Prostate gland (tissue), 2 donors: ENCODE measurements at places on chromosomes 2 and 18. TPM values are rescaled to one million over a fixed set of nuclear protein-coding genes. Genes with fewer than 3 reads are reported as not detected.

GRCh38 chr2:177075254-177075653 lies 137.3 kb upstream of the HNRNPA3 start:
- no peak overlapping the region for H3K27ac ChIP-seq
- no peak overlapping the region for H3K4me3 ChIP-seq
- H3K36me3 ChIP-seq: no peaks in the 10 kb centered on the region
- DNase-seq: no peak
- H3K4me1 ChIP-seq: no peaks in the 10 kb centered on the region

Gene AFTPH
- total RNA-seq: 68.1 TPM

GRCh38 chr2:215880970-215881369 lies 132.4 kb downstream of the MREG start:
- no peak for DNase-seq
- no peaks in the 10 kb centered on the region for H3K27me3 ChIP-seq
- no peak overlapping the region for H3K4me3 ChIP-seq
- H3K4me1 ChIP-seq: no peaks in the 10 kb centered on the region
- no peaks in the 10 kb centered on the region for H3K36me3 ChIP-seq

- H3K36me3 ChIP-seq: no peaks in the 10 kb centered on the region
- no peaks in the 10 kb centered on the region for H3K27me3 ChIP-seq
- no peak for DNase-seq
- H3K4me1 ChIP-seq: no peaks in the 10 kb centered on the region
- H3K4me3 ChIP-seq: no peak overlapping the region
These were observed 116.5 kb upstream of the LYPD6 start for GRCh38 chr2:149213764-149214493.

- no peak overlapping the region for H3K27ac ChIP-seq
- no peaks in the 10 kb centered on the region for H3K36me3 ChIP-seq
- H3K4me1 ChIP-seq: no peaks in the 10 kb centered on the region
- DNase-seq: no peak
These were observed 131.4 kb downstream of the TRABD2A start for GRCh38 chr2:84749442-84749841.

DNA sequence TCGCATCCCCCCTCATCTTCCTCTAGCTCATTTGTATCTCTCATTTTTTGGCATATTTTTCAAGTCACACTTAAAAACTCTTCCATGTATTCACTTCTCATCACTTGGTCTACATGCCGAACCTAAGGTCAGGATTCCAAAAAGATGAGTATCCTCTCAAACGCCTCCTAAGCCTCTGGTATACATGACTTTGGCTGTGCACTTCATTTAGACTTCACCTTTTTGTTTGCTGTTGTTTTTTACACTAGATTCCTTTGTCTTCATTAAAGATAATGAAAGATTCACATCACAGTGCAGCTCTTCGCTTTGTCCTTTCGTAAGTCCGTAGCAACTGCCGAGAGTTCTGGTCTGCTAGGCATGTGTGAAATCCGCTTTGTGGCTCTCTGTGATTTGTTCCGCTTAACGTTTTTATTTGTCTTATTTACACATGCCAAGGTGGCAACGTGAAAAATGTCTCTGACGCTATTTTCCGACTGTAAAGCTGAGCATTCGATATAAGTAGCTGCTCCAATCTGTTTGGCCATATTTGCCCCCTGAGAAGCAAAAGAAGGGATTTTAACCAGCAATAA lies 17.7 kb downstream of the RND3 start:
- no peaks in the 10 kb centered on the region for H3K4me1 ChIP-seq
- H3K27me3 ChIP-seq: no peaks in the 10 kb centered on the region
- DNase-seq: no peak
- no peak overlapping the region for H3K27ac ChIP-seq
- no peaks in the 10 kb centered on the region for H3K36me3 ChIP-seq

DNA sequence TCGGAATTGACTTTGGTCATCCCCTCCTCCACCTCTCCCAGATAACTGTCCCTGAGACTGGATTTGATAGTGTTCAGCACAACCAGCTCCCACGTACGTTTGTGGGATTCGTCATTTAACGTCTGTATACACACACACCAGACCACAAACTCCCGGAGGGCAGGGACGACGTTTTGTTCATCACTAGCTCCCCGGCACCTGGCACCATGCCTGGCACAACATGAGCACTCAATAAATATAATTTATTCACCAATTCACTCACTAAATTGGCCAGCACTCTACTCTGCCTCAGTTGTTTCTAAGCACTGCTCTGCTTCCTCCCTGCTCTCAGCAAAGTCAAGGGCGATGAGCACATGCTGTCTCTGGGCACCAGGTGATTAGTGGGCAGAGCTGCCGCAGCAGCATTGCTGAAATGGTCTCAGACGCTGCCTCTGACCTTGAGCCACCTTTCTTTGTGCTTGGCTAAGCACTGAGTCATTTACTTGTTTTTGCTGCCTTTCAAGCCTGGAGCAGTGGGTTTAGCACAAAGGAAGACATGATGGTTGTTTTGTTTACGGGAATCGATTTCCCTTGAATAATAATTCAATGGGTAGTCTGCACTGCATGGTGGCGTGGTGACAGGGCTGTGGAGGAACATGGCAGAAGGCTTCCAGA lies 19.3 kb upstream of the LOXHD1 start:
- no peaks in the 10 kb centered on the region for H3K4me1 ChIP-seq
- no peaks in the 10 kb centered on the region for H3K36me3 ChIP-seq
- no peak for DNase-seq
- no peak overlapping the region for H3K27ac ChIP-seq

- no peaks in the 10 kb centered on the region for H3K4me1 ChIP-seq
- no peak for DNase-seq
- no peaks in the 10 kb centered on the region for H3K27me3 ChIP-seq
- no peaks in the 10 kb centered on the region for H3K36me3 ChIP-seq
These were observed 114.8 kb downstream of the CCBE1 start for GRCh38 chr18:59582395-59582794.

Gene DSC3
- 13.5 TPM for total RNA-seq

DNA sequence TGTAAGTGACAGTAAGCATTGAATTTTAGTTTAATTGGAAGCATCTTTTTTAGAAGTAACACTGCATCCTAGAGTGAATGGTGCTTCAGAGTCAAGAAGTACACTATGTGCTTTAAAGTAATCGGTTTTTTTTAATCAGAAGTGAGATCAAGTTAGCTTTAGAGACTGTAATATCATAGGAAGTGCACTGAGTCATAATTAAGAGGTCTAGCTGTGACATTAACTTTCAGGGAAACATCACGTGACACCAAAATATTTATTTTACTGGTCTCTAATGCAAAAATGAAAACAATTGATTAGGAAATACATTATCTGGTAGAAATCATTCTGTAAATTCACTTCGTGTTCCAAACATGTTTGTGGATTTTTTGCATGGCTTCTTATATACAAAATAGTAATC lies 55.3 kb upstream of the KYNU start:
- no peaks in the 10 kb centered on the region for H3K27me3 ChIP-seq
- H3K27ac ChIP-seq: no peak overlapping the region
- no peak for DNase-seq
- H3K4me3 ChIP-seq: no peak overlapping the region
- H3K4me1 ChIP-seq: no peaks in the 10 kb centered on the region

Gene SERPINB12
- not detected for total RNA-seq

DNA sequence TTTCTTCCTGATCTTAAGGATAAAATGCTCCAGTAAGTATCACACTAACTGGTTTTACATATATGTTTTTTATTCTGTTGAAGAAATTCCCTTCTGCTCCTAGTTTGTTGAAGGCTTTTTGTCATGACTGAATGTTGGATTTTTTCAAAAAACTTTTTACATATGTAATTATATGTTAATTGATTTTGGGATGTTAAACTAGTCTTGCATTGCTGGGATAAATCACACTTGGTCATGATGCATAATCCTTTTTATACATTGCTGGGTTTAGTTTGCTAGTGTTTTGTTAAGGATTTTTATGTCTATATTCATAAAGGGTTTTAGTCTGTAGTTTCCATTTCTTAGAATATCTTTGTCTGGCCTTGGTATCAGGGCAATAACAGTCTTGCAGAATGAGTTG lies 65.6 kb upstream of the TXNDC2 start:
- no peaks in the 10 kb centered on the region for H3K36me3 ChIP-seq
- H3K27me3 ChIP-seq: no peaks in the 10 kb centered on the region
- no peak overlapping the region for H3K27ac ChIP-seq

Gene ATG9A
- 38.8 TPM for total RNA-seq

- no peaks in the 10 kb centered on the region for H3K4me1 ChIP-seq
- no peak overlapping the region for H3K4me3 ChIP-seq
- no peak for DNase-seq
- H3K36me3 ChIP-seq: no peaks in the 10 kb centered on the region
- no peak overlapping the region for H3K27ac ChIP-seq
- no peaks in the 10 kb centered on the region for H3K27me3 ChIP-seq
These were observed 59.6 kb downstream of the SPIRE1 start for GRCh38 chr18:12598181-12598930.

Gene ARMC9
- total RNA-seq: 11.3 TPM

DNA sequence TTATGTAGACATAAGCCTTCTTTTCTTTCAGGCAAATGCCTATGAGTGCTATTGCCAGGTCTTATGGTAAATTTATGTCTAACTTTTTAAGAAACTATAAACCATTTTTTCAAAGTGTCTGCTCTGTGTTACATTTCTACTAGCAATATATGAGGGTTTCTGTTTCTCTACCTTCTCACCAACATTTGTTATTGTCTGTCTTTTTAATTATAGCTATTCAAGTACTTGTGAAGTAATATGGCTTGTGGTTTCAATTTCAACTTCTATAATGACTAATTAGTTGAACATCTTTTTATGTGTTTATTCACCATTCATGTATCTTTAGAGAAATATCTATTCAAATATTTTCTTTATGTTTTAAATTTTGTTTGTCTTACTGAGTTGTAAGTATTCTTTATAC lies 213.1 kb upstream of the MC4R start:
- H3K36me3 ChIP-seq: no peaks in the 10 kb centered on the region
- no peak for DNase-seq
- H3K27ac ChIP-seq: no peak overlapping the region
- H3K4me1 ChIP-seq: no peaks in the 10 kb centered on the region
- no peaks in the 10 kb centered on the region for H3K27me3 ChIP-seq

DNA sequence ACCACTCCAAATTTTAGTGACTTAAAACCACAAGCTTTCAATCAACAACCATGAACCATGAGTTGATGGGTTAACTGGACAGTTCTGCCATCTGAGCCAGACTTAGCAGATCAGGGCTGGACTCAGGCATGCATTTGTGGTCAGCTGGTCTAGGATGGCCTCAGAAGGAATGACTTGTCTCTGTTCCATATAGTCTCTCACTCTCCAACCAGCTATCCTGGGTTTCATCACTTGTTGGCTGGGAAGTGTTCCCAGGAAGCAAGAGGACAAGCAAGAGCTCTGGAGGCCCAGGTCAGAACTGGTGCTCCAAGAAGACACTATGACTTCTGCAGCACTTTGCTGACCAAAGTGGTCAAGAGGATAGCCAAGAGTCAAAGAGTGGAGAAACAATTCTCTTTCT lies 17.5 kb upstream of the MAP3K20 start:
- no peak overlapping the region for H3K4me3 ChIP-seq

- peaks cover 2% of the 10 kb centered on the region for H3K4me1 ChIP-seq
- no peaks in the 10 kb centered on the region for H3K36me3 ChIP-seq
- peak within 1 kb of the TSS; percentile 93 for H3K27ac ChIP-seq
- DNase-seq: peak; percentile 94
These were observed at the start of gene GFPT1 for GRCh38 chr2:69386789-69387734. GFPT1 (minus strand) TSS chr2:69387227; CDS start chr2:69387071, 156 bp downstream.

Gene REG3A
- total RNA-seq: not detected

DNA sequence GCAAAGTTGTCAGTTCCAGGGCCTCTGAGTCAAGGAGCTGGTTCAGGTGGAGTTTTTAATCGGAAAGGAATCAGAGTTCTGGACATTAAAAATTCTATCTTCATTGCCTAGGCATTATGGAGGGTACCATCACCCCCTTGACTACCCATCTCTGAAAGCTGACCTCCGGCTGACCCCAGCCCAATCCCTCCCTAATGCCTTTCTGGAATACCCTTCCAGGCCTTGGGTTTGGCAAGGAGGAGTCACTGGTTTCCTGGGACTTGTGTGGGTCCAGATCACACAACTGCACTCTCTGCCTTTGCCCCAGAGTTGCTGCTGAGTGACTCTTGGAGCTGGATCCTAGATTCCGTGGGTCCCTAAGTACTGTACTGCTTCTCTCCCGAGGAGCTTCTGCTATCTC lies 1.0 kb upstream of the OSR1 start:
- H3K36me3 ChIP-seq: no peaks in the 10 kb centered on the region
- no peak overlapping the region for H3K4me3 ChIP-seq
- H3K4me1 ChIP-seq: no peaks in the 10 kb centered on the region

Gene SS18
- 94.7 TPM for total RNA-seq

DNA sequence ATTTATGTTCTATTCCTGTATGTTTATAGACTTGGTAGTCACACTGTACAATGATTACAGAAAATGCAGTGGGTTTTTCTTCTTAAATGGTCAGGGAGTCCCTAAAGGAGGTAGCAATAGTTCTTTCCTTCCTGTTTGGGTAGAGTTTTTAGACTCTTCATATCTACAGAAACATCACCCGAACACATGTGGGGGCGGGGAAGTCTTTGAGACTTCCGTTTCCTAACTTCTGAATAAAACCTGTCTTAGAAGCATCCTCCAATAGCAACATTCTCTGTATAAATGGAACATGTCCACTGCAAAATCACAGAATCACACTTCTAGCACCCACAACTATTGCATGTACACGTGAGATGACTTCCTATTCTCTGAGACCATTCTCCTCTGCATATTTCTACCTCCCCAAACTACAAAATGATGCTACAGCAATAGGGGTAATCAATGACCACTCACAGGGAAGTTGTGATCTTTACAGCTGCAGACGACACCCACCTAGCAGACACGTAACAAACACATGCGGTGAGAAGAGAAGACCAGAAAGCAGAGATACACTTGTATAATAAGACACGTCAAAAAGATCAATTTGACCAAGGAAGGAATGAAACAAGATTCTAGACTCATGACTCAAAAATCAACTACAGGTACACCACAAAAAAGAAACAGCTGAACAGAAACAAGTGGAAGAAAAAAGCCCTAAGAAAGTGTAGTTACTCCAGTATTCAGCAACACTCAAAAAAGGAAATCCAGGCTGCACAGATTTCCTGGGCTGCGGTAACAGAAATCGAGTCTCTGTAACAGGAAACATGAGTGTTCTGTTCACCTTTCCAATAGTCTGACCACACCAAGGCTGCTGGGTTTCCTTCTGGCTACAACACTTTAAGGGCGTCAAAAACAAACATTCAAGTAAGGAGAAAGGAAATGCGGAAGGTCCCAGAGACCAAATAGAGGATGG lies 120.4 kb downstream of the ZNF516 start:
- H3K36me3 ChIP-seq: peaks cover 3% of the 10 kb centered on the region
- no peaks in the 10 kb centered on the region for H3K27me3 ChIP-seq
- no peak for DNase-seq
